ENCODE measurements at places on chromosomes 1 and 21.

- DNase-seq, result no peak
Measured at GRCh38 chr1:216688127-216688657, 35.0 kb downstream of the ESRRG start.

DNA sequence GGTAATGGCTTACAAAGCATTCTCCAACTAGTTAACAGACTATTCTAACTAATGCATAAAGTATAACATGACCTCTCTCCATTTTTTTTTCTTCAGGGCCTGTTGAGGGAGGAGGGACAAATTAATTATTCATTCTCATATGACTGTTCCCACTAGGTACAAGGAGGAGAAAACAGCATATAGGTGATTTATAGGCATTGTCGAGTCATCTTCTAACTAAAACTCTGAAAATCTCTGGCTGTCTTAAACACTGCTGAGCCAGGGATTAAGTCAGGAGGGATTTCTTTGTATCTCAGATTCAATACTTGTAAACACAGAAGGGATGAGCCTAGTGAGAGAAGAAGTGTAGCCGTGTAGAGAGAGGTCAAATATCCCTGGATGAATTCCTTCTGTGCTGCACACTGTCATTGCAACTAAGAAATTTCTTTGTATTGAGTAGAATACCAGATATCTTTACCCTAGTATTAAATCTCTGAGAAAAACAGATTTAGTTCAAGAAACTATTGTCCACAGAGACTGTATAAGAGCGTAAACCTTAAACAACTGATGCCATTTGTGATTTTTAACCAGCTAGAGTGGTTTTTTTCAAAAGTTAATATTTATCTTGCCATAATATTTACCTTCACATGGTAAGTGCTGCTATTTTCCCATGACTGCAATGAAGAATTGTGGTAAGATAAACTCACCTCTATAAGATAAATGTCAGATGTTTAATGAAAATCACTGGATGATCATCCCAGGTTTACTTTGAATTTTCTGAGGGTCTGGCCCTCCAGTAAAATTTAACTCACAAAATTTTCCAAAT, 465.3 kb downstream of the RWDD3 start:
- DNase-seq, result no peak

GRCh38 chr21:45211661-45212060, 76.0 kb downstream of the POFUT2 start:
- DNase-seq, result no peak

- DNase-seq, result no peak
Measured at GRCh38 chr21:33127868-33128242, 57.9 kb downstream of the OLIG1 start.

GRCh38 chr1:240711020-240711419, 99.1 kb upstream of the GREM2 start:
- peak; percentile 10 for DNase-seq

DNA sequence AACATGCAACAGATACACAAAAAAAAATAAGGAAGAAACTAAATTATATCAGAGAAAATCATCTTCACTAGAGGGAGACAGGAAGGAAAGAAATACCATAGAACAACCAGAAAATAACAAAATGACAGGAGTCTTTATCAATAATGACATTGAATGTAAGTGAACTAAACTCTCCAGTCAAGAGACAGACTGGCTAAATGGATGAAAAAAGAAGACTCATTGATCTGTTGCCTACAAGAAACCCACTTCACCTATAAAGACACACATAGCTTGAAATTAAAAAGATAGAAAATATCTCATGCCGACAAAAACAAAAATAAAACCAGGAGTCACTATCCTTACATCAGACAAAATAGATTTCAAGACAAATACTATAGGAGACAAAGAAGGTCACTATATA, 593.1 kb upstream of the USP24 start:
- DNase-seq, result no peak

DNA sequence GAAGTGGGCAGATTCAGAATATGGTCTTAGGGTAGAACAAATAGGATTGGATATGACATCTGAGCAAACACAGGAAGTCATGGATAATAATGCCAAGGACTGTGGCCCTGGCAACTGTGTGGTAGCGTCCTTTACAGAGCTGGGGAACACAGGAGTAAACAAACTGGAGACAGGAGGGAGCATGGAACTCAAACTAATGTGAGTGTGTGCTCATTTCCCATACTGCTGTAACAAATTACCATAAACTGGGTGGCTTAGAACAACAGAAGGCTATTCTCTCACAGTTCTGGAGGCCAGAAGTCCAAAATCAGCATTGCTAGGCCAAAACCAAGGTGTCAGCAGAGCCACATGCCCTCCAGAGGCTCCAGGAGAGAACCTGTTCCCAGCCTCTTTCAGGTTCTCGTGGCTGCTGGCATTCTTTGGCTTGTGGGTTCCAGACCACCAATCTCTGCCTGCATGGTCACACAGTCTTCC, 106.4 kb downstream of the TGFBR3 start:
- no peak for DNase-seq

- DNase-seq, result peak; percentile 40
Measured at GRCh38 chr1:91054780-91055481, 33.1 kb upstream of the ZNF644 start.

- no peak for DNase-seq
Measured at GRCh38 chr1:182698971-182699370, 14.6 kb upstream of the RGS8 start.

DNA sequence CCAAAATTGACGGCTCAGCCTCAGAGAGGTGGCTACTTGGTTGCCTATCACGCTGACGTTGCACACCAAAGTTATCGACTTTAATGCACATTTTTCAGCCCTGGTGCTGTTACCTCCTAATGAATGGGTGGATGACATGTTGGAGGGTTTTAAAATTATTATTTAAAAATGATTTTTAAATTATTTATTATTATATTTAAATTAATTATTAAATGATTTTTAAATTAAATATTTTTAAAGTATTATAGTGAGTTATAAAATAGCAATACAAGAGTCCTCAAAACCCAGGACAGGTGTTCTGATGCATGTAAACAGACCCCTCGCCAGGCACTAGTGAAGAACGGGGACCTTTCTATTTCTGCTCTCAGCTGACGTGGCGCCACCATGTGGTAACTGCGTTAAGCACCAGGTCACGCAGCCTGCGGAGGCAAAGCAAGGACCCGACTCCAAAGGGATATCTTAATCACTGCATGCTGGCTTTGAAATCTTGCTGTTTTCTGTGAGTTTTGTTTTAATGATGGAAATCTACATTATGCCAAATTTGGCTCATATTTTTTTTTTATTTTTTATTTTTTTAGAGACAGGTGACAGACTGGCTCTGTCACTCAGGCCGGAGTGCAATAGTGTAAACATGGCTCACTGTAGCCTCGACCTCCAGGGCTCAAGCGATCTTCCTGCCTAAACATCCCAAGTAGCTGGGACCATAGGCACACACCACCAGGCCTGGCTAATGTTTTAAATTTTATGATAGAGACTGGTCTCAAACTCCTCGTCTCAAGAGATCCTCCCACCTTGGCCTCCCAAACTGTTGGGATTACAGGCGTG, 22.6 kb downstream of the CASP9 start:
- peak; percentile 67 for DNase-seq

DNA sequence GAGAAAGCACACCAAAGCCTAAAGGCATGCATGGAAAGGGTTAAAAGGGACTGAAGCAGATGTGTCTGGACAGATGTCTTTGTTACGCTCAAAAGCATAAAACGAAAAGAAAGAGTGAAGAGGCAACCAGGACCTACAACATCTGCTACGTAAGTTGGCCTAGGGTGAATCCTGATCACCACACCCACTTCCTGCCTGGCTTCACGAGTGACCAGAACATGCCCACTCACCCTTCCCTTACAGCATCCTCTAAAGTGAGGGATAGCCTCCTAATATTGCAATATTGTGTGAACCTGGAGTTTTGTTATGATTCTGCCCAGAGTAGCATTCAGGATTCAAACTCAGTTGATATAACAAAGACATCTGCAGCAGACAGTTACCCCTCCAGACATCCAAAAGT, 10.6 kb upstream of the OLIG2 start:
- no peak for DNase-seq

DNA sequence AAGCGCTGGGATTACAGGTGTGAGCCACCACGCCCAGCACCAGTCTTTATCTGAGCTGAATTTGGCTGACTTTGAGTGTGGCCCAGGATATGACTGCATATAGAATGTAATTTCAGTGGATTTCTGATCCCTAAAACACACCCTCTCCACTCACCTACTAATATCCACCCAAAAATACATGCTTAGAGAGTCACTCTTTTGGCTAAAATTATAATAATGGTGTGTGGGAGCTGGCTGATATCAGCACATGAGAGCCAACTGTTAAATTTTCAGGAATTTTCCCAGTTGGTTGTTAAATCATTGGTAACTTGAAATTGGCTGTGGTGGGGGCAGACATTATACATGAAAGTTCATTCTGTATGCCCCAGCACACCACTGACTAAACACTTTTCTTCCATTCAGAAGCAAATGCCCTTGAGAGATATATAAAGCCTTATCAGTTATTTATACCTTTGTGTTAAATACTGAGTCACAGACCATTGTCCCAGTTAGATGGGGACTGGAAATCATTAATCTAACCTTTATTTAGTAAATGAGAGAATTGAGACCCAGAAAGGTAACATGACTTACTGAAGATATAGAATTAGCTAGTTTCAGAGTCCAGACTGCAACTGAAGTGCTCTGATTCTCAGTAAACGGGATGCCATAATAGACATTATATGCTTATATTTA, 9.9 kb upstream of the CD247 start:
- no peak for DNase-seq

DNA sequence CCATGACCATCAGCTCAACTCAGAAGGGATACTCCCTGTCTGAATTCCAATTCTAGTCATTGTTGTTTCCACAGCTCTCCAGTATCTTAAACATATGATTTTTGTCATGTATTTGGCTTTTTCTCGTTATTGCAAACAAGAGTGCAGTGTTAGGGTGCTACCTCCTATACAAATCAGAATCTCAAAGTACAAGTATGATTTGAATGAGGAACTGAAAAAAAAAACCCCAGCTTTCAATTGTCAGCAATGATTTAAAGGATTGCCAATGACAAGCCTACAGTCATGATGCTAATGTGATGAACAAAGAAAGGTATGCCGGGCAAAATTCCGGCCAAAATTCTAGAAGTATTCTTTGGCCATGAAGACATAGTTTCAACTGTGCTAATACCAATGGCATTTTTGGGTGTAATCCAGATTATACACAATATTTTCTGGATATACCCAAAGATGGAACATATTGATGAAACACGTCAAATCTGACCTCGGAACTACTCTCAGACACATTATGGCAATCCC, 14.9 kb downstream of the TMEM35B start:
- DNase-seq, result no peak

DNA sequence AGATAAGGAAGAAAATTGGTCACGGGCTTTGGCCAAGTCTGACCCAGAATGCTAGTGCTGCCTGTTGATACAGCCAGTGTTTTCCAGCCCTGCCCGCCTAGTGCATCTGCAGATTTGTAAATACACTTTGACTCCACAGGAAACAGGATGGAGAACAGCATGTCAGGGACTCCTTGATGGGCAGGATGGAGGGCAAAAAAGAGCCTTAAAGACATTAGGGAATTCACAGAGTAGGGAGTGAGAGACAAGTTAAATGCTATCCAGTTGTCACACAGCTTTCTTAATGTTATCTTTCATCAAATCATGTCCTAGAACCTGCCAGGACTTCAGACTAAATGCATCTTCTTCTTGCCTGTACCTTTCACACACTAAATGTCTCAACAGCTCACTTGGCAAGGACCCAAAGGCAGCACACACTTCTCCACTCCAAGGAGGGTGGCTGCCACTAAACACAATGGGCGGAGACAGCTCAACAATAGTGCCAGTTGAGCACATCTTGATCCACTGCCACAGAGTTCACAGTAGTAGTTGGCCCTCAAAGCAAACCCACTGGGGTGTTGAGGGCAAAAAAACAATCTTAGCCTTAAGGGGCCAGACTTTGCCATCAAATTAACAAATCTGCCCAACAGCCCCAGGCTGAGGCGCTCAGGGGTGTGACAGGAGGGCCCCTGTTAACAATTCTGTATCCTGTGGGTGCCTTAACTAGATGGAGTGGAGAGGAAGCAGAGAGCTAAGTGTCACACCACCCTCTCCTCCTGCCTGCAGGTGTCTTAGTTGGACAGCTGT, 2.7 kb downstream of the HIVEP3 start:
- no peak for DNase-seq

DNA sequence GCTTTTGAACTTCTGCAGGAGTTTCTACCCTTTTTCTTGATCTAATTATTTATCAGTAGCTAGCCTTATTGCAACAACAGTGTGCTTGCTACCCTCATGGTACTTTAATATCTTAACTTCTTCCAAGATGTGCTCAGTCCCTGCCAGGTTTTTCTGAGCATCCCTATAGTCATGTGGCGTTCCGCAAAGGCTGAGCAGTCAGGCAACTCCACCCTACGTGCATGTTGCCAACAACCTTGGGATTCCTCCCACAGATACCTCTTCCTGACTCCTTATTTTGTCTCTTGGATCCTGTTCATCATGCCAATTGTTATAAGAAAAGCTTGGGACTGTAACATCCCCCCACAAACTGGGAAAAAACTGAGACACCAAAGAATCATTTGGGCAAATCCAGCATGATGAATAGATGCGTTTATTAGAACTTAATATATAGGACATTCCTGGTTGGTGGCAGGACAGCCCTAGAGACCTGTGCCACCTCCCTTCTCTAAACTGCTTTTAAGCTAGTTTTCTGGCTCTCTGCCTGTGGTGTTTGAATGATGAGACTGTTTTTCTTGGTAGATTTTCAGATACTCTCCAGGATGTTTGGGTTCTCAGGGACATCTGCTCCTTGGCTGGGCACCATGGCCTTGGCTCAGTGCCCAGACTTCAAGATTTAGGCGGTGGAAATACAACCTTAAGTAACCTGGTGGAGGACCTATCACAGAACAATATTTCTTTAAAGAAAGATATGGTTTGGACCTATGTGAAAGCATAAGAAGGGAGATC, 27.1 kb upstream of the KCTD3 start:
- no peak for DNase-seq

GRCh38 chr1:212225416-212225815, 59.8 kb upstream of the PPP2R5A start:
- DNase-seq, result peak; percentile 18

DNA sequence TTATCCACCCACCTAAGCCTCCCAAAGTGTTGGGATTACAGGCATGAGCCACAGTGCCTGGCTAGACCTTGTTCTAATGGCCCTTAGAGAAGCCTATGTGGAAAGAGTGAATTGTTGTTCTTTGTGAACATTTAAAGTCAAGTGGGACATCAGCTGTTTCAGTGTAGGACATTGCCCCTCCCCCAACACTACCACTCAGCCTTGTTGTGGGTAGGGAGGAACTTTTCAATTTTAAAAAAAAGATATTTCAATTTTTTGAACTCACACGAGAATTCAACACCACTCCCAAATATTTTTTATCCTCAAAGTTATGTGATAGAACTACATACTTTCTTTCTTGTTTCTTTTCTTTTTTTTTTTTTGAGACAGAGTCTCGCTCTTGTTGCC, 36.7 kb upstream of the TMEM222 start:
- no peak for DNase-seq

GRCh38 chr1:41939194-41939593, 20.5 kb upstream of the HIVEP3 start:
- no peak for DNase-seq

- no peak for DNase-seq
Measured at GRCh38 chr21:23247334-23247733, 2249.1 kb downstream of the NCAM2 start.

All from GM12865 (cell line).